Progenitor cell of endocrine pancreas (in vitro differentiated cells): ENCODE measurements at places on chromosomes 11 and 22. TPM values are rescaled to one million over a fixed set of nuclear protein-coding genes. Genes with fewer than 3 reads are reported as not detected.

GRCh38 chr22:49031746-49032330 lies 795.8 kb downstream of the BRD1 start:
- no peak for DNase-seq
- H3K27ac ChIP-seq = no peak overlapping the region
- peaks cover 35% of the 10 kb centered on the region for H3K27me3 ChIP-seq
- no peak overlapping the region for H3K4me3 ChIP-seq

GRCh38 chr11:96036863-96037262 lies 113.0 kb upstream of the MTMR2 start:
- no peaks in the 10 kb centered on the region for H3K27me3 ChIP-seq
- H3K4me3 ChIP-seq = no peak overlapping the region
- H3K36me3 ChIP-seq = peaks cover 14% of the 10 kb centered on the region
- no peak overlapping the region for H3K27ac ChIP-seq
- DNase-seq = no peak

DNA sequence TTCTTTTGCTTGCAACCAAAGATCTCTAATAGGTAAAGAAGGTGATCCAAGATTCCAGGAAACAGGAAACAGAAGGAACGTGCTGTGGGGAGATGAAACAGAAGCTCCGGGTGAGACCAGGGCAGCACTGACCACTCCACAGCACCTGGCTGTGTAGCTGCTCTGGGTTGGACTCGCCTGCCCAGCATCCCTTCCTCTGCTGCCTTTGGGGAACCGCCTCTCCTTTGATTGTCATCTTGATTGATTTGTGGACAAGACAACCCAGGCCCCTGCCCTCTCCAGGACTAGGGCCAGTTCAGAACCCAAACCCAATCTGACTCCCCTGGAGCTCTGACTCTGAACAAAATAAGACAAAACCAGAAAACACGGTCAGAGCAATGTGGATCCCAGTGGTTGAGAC lies 14.7 kb upstream of the APOBEC3A start:
- no peak overlapping the region for H3K4me3 ChIP-seq
- no peaks in the 10 kb centered on the region for H3K36me3 ChIP-seq
- peaks cover 1% of the 10 kb centered on the region for H3K4me1 ChIP-seq
- peaks cover 61% of the 10 kb centered on the region for H3K27me3 ChIP-seq
- H3K27ac ChIP-seq = no peak overlapping the region

GRCh38 chr22:31748490-31748889 lies 1.4 kb downstream of the PRR14L start:
- H3K4me3 ChIP-seq = peak overlapping the region; percentile 92

DNA sequence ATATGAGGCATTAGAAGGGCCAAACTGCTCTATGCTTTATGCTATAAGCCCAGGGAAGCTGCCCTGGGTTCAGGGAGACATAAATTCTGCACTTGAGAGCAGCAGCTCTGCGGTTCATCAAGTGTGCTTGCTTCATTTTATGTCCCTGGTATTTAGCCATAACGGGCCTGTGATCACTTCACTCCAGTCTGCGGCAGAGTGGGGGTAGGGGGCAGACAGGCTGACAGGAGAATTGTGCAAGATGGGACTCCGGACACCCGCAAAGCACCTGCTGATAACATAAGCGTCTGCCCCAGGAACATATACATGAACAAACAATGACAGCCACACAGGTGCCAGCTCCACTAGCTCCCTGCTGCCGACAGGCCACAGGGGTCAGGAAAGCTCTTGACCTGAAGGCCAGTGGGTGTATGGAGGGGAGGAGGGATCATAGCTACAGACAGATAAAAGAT lies 56.1 kb downstream of the SMCO4 start:
- H3K4me3 ChIP-seq = no peak overlapping the region
- no peaks in the 10 kb centered on the region for H3K27me3 ChIP-seq
- H3K27ac ChIP-seq = no peak overlapping the region
- H3K4me1 ChIP-seq = peaks cover 15% of the 10 kb centered on the region
- DNase-seq = no peak

GRCh38 chr11:126479178-126479930 lies 123.9 kb downstream of the ST3GAL4 start:
- H3K27ac ChIP-seq = no peak overlapping the region
- H3K27me3 ChIP-seq = peaks cover 46% of the 10 kb centered on the region
- no peaks in the 10 kb centered on the region for H3K36me3 ChIP-seq

DNA sequence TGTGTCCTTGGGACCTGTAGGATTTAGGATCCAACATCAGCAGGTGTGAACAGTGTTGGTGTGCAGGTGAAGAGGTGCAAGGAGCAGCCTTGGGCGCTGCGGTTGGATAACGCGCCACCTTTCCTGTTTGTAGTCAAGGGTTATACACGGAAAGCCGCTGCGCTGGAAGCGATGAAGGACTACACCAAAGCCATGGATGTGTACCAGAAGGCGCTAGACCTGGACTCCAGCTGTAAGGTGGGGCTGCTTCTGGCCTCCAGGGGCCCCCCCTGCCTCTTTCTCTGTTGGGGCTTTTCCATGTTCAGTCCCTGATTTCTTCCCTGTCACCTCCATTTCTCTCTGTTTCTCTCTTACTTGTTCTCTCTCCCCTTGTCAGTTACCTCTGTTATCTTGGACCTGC lies 3.5 kb upstream of the FERMT3 start:
- H3K4me3 ChIP-seq = no peak overlapping the region
- no peaks in the 10 kb centered on the region for H3K27me3 ChIP-seq
- peaks cover 26% of the 10 kb centered on the region for H3K36me3 ChIP-seq
- no peak for DNase-seq
- H3K4me1 ChIP-seq = no peaks in the 10 kb centered on the region

The TREH gene
- not detected in 2 replicates for total RNA-seq

The TMEM138 gene
- 45.9 and 46.7 TPM in 2 replicates for total RNA-seq
